ENCODE measurements at places on chromosomes 6 and 20.

DNA sequence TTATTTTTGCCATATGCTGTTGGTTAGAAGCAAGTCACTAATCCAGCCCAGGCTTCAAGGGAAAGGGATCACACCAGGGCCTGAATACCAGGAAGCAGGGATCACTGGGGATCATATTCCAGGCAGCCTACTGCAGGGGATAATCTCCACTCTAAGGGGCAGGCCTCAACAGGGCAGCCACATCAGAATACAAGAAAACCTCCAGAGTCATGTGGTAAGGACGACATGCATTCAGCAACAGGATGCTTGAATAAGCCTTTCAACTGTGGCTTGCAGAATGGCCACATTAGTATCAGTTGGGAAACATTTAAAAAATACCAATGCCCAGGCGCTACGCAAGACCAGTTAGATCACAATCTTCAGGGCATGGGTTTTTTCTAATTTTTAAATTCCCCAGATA is 109.1 kb downstream of the LY86 start:
- no peak overlapping the region for H3K4me3 ChIP-seq
- peak; percentile 28 for DNase-seq
- H3K36me3 ChIP-seq = no peaks in the 10 kb centered on the region
- H3K27me3 ChIP-seq = peaks cover 8% of the 10 kb centered on the region
- H3K27ac ChIP-seq = no peak overlapping the region

GRCh38 chr6:37289931-37290330 is 32.0 kb upstream of the TMEM217 start:
- no peaks in the 10 kb centered on the region for H3K27me3 ChIP-seq
- H3K4me3 ChIP-seq = no peak overlapping the region
- no peak overlapping the region for H3K27ac ChIP-seq

GRCh38 chr6:13355043-13355945 is 27.0 kb upstream of the TBC1D7 start:
- H3K27me3 ChIP-seq = no peaks in the 10 kb centered on the region
- no peaks in the 10 kb centered on the region for H3K36me3 ChIP-seq
- DNase-seq = peak; percentile 95
- no peak overlapping the region for H3K4me3 ChIP-seq

GRCh38 chr6:132731086-132731485 is 17.2 kb upstream of the VNN1 start:
- H3K27ac ChIP-seq = no peak overlapping the region
- peak; percentile 71 for DNase-seq
- no peaks in the 10 kb centered on the region for H3K4me1 ChIP-seq

GRCh38 chr6:52990342-52990741 is 4.7 kb downstream of the GSTA4 start:
- H3K27ac ChIP-seq = no peak overlapping the region
- H3K36me3 ChIP-seq = peaks cover 52% of the 10 kb centered on the region
- no peaks in the 10 kb centered on the region for H3K4me1 ChIP-seq

DNA sequence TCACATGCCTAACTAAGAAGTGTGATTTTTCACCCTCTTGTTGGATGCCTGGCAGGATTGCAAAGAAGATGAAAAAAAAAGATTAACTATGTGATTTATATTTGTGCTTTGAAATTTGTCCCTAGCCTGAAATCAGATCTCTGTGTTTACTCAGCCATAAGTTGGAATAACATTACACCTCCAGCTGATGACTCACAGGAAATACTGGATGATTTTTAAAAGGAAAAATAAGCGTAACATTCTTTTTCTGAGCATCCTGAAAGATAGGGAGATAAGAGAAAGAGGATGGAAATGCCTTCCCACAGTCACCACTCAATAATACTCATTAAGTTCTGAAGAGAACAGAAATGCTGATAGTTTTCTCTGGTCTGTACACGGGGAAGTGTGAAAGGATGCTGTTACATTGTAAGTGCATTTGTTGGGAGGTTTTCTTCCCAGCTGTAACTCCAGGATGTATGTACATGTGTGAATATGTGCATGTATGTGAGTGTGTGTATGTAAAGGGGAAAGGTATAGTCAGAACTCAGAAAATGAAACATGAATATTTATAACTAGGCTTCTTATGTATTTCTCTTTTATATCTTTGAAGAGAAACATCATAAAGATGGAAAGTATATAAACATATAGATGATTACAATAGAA is 37.4 kb upstream of the RIPPLY2 start:
- no peaks in the 10 kb centered on the region for H3K27me3 ChIP-seq
- H3K36me3 ChIP-seq = no peaks in the 10 kb centered on the region
- peak; percentile 42 for DNase-seq

DNA sequence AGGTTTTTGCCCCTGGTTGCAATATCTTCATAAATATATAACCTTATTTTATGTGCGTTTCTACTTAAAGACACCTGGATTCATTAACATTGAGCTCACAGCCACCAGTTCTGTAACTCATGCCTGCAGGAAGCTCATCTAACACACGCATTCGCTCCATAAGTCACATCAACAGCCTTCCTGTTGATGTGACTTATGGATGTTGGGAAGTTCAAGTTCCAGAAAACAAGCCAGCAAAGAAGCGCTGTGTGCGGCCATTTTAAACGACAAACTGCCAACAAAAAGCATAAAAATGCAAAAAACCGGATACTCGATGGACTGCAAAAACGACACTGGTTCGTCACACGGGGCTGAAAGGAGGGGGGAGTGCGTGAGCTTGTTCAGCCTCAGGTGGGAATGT is 77.9 kb upstream of the NFATC2 start:
- peaks cover 35% of the 10 kb centered on the region for H3K36me3 ChIP-seq
- H3K4me3 ChIP-seq = no peak overlapping the region
- H3K27ac ChIP-seq = no peak overlapping the region

DNA sequence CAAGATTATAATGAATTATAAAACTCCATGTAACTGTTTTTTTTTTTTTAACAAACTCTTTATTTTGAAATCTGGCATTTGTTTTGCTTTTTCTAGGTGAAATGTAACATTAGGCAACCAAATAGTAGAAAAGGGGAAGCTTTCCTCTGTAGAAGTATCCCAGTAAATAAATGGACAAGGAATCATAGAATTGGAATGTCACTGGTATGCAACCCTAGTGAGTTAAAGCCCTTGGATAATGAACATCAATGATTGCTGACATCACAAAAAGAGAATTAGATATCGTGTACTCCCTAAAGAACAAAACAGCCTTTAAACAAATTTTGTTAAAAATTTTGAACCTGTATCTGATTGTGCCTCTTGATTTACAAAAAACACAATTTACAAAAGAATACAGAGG is 93.9 kb upstream of the OGFRL1 start:
- H3K27ac ChIP-seq = peak overlapping the region; percentile 31
- no peaks in the 10 kb centered on the region for H3K27me3 ChIP-seq
- peak; percentile 48 for DNase-seq
- peaks cover 4% of the 10 kb centered on the region for H3K4me1 ChIP-seq
- no peaks in the 10 kb centered on the region for H3K36me3 ChIP-seq

DNA sequence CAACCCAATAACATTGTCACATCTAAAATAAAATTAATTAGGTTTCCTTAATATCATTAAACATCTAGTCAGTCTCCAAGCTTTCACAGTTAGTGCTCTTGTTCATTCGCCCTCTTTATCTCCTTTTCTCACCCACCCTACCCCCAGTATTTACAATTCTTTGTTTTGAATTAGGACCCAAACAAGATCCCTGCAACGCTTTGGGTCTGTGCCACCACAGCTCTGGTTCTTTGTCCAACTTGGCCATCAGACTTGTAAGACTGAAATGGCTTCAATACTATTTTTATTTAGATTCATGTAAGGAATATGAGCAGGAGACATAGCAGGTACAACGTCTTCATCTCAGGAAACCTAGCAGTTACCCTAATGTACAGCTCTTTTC is 276.5 kb downstream of the CDKAL1 start:
- no peaks in the 10 kb centered on the region for H3K27me3 ChIP-seq
- no peaks in the 10 kb centered on the region for H3K36me3 ChIP-seq
- peak overlapping the region; percentile 95 for H3K27ac ChIP-seq
- DNase-seq = no peak
- H3K4me1 ChIP-seq = peaks cover 2% of the 10 kb centered on the region
